ENCODE measurements at places on chromosomes 4 and X.
A peak's percentile ranks its signal among the peaks of the same experiment; 100 is the strongest.

DNA sequence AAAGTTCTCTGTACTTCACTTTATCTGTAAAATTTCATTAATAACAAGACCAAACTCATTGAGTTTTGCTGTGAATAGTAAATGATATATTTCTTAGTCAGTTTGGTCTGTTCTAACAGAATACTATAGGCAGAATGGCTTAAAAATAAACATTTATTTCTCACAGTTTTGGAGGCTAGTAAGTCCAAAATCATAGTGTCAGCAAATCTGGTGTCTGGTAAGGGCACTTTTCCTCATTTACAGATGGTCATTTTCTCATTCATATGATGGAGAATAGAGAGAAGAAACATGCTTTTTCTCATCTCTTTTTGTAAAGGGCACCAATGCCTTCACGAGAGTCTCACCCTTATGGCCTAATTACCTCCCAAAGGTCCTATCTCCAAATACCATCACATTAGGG, 415.1 kb downstream of the FAM133A start:
- no peak for DNase-seq

DNA sequence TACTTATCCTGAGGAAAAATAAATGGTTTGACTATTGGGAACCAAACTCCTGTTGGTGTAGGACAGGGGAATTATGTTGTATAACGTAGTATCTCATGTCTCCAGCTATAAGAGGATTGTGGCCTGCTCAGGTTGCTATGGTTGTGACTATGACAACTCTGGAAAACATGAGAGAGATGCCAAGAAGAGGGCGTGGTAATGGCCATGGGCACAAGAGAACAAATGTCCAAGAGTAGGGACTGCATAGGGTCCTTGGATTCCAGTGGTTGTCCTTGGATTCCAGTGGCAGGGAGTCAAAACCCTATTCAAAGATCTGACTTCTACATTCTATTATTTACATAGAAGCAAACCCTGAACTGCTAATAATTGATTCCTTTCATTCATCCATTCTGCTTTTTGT, 6.8 kb upstream of the MOB1B start:
- DNase-seq = peak; percentile 44

DNA sequence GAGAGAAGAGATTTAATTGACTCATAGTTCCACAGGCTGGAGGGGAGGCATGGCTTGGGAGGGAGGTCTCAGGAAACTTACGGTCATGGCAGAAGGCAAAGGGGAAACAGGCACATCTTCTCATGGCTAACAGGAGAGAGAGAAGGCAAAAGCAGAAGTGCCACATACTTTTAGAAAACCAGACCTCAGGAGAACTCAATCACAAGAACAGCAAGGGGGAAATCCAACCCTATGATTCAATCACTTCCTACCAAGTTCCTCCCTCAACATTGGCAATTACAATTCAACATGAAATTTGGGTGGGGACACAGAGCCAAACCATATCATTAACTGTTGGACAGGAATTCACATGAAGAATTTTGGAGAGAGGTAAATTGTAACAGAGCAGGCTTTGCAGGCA, 485.3 kb upstream of the PITX2 start:
- no peak for DNase-seq

- DNase-seq = no peak
Observed at GRCh38 chr4:48343551-48343950, 2.2 kb downstream of the SLAIN2 start.

DNA sequence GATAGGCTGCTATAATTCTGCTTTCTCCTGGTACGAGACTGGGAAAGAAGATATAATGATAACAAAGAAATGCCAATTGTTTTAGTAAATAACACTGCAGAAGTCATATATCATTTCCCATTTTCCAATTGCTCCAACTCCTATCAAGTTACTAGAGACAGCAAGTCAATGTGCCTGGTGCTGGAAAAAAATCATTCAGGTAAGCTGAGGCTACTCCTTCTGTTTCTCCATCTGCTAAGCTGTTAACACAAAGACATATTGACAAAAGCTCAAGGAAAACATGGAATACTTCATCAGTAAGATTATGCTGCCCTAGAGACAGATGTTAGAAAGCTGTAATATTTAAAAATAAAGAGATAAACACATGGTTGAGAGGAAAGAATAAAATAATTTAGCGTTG, 10.0 kb downstream of the NAA11 start:
- no peak for DNase-seq

DNA sequence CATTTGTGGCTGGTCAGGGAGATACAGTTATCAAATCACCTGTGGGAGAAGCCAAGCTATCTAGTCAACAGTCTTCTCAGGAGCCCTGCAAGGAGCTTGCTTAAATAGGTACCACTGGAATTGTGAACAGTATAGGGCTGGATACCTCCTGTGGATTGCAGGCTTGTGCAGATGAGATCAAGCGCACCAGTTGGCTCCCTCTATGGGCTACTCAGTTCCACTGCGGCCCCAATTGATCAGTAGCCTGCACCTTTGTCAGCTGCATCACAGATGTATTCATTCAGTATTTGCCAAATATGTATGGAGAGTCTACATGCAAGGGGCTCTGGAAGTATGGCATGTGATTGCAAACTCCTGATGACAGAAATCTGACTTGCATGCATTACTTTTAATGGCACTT, 28.6 kb downstream of the TEX13A start:
- DNase-seq = peak; percentile 38

- peak; percentile 44 for DNase-seq
Observed at GRCh38 chrX:133495464-133496391, 80.4 kb upstream of the GPC4 start.

DNA sequence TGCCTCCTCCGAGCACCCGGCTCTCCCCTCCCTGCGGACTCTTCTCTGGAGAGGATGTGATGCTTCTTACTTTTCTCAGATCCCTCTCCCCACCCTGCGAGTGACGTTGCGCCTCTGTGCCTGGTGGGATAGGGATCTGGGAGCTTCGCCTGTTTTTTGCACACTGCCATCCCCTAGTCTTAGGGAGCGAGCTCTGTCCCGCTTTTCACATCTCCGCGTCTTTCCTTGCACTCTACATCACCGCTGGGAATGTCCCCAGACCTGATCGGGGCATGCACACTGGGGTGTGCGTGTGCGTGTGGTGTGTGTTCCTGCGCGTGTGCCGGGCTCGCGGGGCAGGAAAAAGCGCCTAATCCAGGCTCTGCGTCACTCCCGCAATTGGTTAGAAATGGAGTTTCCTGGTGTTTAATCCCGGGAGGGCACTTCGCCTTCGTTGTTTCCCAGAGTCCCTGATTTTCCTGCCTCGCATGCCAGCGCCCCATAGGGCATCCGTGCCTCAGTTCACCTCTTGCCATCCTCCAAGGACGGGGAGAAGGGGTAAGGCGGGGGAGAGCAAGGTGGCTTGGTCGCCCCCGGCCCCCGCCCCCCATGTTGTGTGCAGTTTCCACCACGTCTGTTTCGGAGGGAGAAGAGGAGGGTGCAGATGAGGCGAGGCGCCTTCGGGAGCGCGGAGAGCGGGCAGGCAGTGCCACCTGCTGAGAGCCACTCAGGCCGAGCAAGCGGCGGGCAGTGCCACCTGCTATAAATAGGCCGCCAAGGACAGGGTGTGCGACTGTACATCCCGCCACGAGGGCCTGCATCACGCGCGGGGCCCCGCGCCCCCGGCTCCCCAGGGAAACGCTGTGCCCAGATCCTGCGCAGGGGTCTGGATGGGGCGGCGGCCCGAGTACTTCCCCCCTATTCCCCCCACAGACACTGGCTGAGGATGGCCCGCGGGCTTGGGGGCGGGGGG, 759 bp upstream of the TBC1D1 start:
- DNase-seq = peak; percentile 39

Measured in kidney tubule cell (primary cell).